Gastroesophageal sphincter (tissue), 4 donors: ENCODE measurements at places on chromosomes 11 and 22. TPM values are rescaled to one million over a fixed set of nuclear protein-coding genes. Genes with fewer than 3 reads are reported as not detected.
A peak's percentile ranks its signal among the peaks of the same experiment; 100 is the strongest.

GRCh38 chr11:23543651-23544222 is 683.5 kb upstream of the CCDC179 start:
- no peak for ATAC-seq

- ATAC-seq = no peak
These were observed 5.0 kb downstream of the NAGA start for GRCh38 chr22:42065438-42066125.

GRCh38 chr22:32661737-32662586 is 139.5 kb upstream of the TIMP3 start:
- no peak for ATAC-seq

- ATAC-seq = peak; percentile 60
These were observed 83.9 kb downstream of the OR5AK2 start for GRCh38 chr11:57072640-57073039.

CABP7 gene
- not detected for total RNA-seq

TST gene
- 36.0 TPM for total RNA-seq

DNA sequence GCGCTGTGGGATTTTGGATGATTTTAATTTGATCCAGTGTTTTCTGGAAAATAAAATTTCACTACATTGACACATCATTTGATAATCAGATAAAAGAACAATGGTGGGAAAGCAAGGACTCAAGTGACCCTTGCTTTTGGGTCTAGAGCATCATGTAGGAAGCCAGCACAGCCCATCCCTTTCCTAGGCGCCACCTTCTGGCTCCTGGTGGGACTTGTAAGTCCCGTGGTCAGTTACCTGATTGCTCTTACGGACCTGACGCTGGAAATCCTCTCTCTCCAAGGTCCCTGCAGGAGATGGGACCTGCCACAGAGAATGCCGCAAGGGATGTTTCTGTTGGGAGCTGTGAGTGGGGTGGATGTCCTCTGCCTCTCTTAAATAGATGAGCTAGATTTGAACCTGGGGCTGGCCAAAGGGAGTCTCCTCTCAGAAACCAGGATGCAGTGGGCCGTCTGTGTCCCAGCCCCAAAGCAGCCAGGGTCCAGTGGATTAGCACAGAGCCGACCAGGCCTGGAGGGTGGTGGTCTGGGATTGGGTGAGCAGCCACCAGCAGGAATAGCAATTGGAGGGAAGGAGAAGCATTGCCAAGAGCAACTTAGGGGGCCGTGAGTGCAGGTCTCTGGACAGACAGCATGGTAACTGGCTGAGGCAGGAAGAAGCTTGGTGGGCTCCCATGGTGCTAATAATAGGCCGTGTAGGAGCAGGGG is 21.7 kb downstream of the TIMP3 start:
- ATAC-seq = no peak

DNA sequence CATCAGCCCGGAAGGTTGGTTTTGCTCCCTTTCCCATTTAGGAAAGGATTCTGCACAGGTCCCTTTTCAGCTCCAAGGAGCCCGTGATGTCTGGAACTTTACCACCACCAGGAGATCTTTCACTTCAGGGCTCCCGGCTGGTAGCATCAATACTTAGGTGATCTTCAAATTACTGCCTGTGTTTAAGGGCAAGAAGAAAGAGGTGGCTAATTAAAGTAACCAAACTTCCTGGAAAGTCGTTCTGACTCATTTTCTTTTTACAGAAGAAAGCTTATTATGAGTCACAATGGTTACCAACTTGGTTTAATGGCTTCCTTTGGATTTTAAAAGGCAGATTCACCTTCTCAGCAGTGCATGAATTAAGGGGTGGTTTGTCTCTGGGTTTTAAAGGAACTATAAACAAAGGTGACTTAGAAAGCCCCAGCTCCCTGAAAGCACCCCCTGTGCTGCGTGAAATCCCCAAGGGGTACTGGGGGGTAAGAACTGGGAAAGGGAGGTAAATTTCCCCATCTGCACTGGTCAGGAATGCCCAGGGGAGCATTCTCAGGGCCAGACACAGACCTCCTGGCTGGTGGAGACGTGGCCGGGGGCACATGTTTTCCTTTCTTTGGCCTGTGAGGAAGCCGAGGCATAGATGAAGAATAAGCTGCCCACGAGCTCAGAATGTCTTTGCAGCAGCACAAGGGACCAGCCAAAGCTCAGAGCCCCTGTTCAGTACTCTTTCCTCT is 8.8 kb downstream of the POU2F3 start:
- ATAC-seq = no peak

YPEL1 gene
- total RNA-seq = 18.0 TPM

- ATAC-seq = no peak
These were observed 40.2 kb downstream of the RRM1 start for GRCh38 chr11:4134806-4135205.

NLRP14 gene
- not detected for total RNA-seq

FIBIN gene
- 143 TPM for total RNA-seq

- ATAC-seq = no peak
These were observed 107.2 kb downstream of the MPPED2 start for GRCh38 chr11:30478923-30479322.

DSCAML1 gene
- total RNA-seq = 0.35 TPM

DNA sequence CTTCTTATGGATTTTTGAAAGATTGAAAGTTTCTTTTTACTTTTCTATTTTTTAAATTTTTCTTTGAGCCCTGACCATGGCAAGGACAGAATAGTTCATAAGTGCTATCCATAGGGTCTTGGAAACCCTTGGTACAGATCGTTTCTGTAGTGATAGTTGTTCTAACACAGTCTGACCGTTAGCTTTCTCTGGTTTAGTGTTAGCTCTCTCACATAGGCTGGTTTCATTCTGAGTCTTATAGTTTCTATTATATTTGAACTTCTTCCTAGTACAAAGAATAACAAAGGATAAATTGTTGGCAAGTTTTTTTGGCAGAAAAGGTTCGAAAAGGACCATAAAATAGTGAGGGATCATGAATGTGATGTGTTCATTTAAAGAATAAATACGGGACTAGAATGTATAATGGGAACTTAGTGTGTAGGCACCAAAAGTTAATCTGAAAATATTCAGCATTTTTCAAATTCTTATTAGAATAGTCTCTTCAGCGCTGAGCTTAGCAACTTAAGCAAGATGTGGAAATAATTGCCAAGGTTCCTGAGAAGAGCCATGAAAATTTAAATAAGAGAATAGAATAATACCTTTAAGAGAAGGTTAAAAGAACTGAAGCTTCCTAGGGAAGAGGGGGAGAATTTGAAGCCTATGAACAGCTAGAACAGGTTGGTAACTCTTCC is 24.1 kb downstream of the FDX1 start:
- ATAC-seq = no peak

GRCh38 chr11:20596205-20597153 is 2.9 kb upstream of the SLC6A5 start:
- ATAC-seq = no peak

CCDC89 gene
- total RNA-seq = 1.7 TPM

GRCh38 chr11:120773501-120774031 is 250.3 kb upstream of the TBCEL start:
- no peak for ATAC-seq

PARVG gene
- total RNA-seq = 18.2 TPM

GRCh38 chr11:46521961-46522681 is 71.7 kb downstream of the AMBRA1 start:
- ATAC-seq = no peak

DNA sequence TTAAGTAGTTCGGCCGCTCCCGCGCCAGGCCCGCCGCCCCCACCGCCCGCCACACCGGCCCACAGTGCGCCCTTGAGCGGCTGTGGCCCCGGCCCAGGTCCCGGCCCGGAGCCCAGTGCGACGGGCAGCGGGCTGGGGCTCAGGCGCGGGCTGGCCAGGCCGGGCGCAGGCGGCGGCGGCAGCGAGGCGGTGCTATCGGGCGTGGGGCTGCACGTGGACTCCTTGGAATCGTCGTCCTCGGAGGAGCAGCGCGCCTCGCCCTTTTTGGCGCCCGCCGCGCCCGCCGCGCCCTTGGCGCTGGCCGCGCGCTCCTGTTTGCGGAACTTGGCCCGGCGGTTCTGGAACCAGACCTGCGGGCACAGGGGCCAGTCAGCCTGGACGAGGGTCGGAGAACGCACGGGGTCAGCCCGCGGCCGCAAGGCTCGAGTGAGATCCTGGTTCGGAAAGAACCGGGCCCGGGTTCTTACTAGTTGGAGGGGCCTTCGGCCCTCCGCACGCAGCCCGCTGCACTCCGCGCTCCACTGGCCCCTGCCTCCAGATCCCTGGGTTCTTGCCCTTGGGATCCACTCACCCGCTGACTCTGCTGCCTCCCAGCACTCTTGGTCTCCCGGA is 4.0 kb downstream of the PHOX2A start:
- ATAC-seq = peak; percentile 79

- no peak for ATAC-seq
These were observed 489.3 kb downstream of the NTM start for GRCh38 chr11:131859538-131860210.

FXYD6 gene
- total RNA-seq = 76.7 TPM

DNA sequence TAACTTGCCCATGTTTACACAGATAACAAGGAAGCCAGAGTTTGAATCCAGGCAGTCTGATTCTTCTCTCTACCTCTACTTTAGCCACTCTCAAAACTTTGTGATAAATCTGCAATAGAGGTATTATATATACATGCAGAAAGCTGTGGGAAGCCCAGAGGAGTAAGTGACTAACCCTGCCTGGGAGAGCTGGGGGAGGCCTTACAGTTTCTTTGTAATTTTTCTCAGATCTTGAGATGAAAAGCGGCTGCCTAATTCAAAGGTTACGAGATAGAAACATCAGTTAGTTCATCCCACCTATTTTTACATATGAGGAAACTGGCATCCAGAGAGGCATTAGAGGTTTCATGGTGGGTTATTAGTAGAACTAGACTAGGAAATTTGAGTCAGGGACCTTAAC is 4.9 kb downstream of the STIM1 start:
- no peak for ATAC-seq

OR8D1 gene
- not detected for total RNA-seq

DNA sequence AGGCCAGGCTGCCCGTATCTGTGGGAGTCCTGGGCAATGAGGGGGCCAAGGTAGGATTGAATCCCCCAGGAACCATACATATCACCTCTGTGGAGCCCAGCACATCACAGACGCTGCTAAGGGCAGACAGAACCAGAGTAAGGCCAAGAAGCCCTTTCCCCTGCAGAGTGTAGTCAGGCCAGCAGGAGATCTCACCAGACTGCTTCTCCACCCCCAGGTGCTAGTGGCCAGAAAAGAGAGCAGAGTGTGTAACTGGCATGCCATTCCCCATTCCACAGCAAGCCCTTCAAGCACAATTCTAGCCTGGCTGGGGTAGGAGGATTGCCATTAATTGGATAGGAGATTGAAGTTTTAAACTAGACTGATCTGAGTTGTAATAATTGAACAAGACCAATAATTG is 28.0 kb upstream of the FCHSD2 start:
- ATAC-seq = no peak

ZNF280B gene
- 0.40 TPM for total RNA-seq

ADAMTS8 gene
- total RNA-seq = 28.8 TPM

- ATAC-seq = no peak
These were observed 690.4 kb downstream of the BRD1 start for GRCh38 chr22:49137206-49137840.

KCNK4 gene
- not detected for total RNA-seq

- ATAC-seq = no peak
These were observed 18.1 kb upstream of the PRR5 start for GRCh38 chr22:44683881-44684280.

DNA sequence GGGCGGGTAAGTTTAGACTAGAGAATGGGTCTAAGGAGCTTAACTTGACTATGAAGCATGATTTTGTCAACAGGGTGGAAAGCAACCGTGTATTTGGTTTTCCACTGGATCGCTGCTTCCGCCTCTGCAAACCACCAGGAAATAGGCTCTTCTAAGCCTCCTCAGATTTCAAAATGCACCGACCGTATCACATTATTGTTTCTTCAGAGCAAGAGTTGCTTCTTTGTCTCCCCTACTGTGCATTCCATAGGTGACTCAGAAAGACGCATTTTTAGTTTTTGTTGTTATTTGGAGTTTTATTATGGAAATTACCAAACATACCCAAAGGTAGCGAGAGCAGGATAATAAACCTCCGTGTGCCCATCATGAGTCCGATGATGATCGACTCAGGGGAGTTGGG is 64.3 kb upstream of the RASD2 start:
- ATAC-seq = no peak

GRCh38 chr11:23540101-23540561 is 679.9 kb upstream of the CCDC179 start:
- no peak for ATAC-seq

C11orf91 gene
- not detected for total RNA-seq

LGR4 gene
- 35.9 TPM for total RNA-seq

DNA sequence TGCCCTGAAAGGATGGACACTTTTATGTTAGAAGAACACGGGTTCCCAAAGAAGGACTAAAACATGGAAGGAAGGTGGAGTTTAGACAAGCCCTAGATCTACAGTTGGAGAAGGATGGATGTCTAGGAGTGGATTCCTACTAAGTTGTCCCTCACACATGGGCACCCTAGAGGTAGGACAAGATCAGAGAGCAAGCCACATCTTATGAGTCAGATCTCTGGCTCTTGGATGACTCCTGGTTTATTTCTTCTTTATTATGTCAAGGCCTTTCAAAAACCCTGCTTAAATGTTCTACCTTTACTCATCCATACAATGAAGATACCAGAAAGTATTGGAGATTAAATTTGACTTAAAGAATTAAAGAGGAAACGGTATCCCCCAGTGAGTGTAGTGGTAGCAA is 34.4 kb downstream of the PRCP start:
- ATAC-seq = no peak

DNA sequence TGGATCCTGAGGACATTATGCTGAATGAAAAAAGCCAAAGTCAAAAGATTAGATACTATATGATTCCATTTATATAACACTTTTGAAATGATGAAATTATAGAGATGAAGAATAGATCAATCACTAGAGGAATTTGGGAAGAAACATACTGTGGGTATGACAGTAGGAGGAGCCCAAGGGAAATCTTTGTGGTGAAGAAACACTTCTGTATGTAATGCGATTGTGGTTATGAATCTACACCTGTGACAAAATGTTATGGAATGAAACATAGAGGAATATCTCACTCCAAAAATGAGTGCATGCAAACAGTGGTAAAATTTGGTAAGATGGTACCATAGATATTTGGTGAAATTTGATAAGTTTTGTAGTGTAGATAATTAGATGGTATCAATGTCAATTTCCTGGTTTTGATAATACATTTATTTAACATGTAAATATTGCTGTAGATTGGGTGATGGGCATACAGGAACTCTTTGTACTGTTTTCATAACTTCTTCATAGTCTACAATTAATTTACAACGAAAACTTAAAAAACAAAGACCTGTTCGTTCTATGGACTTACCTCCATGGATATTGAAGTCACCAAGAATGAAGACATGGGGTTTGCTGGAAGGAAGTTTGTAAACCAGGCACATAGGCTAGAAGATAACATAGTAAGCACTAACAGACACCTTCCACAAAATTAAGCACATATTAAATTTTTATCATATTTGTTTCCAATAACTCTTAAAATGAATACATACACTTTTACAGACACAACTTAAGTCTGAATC is 11.5 kb downstream of the MRGPRX1 start:
- no peak for ATAC-seq

TMEM134 gene
- 22.2 TPM for total RNA-seq
